ENCODE measurements at places on chromosomes 1 and 21.

DNA sequence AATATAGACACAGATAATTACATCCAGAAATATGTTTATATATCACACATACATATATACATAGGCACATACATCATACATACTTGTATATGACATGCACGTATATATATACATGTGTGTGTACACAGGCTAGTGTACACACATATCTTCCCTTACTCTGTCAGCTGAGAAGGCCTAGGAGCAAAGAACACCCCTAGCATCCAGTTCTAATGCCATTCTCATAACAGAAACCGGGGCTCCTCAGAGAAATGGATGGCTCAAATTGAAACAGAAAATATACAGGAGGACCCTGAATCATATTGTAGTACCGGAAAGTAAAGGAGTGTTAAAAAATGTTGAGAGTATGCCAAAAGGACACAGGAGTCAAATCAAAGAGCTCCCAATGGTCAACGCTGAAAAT lies 19.7 kb upstream of the HYI start:
- no peak for DNase-seq

GRCh38 chr1:22835636-22836319 lies 125.1 kb downstream of the EPHB2 start:
- DNase-seq, result no peak

GRCh38 chr1:1943834-1944570 lies 24.9 kb upstream of the TMEM52 start:
- DNase-seq, result no peak

DNA sequence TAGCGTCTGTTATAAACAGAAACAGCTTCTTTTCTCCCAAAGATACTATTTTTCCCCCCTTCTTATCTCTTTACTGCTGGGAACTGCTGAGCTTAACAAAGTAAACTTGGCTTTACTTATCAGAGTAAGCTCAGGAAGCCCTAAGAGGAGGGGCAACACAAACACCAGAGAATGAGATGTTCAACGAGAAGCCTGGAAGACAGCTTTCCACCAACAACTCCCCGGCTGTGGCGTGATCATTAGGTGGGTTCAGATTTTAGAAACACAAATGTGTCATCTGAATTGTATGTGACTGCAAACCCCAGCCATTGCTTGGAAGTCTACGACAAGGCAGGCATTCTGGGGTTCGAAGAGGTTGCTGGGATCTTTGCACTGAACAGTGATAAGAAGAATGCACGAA lies 181.2 kb upstream of the ESRRG start:
- no peak for DNase-seq

DNA sequence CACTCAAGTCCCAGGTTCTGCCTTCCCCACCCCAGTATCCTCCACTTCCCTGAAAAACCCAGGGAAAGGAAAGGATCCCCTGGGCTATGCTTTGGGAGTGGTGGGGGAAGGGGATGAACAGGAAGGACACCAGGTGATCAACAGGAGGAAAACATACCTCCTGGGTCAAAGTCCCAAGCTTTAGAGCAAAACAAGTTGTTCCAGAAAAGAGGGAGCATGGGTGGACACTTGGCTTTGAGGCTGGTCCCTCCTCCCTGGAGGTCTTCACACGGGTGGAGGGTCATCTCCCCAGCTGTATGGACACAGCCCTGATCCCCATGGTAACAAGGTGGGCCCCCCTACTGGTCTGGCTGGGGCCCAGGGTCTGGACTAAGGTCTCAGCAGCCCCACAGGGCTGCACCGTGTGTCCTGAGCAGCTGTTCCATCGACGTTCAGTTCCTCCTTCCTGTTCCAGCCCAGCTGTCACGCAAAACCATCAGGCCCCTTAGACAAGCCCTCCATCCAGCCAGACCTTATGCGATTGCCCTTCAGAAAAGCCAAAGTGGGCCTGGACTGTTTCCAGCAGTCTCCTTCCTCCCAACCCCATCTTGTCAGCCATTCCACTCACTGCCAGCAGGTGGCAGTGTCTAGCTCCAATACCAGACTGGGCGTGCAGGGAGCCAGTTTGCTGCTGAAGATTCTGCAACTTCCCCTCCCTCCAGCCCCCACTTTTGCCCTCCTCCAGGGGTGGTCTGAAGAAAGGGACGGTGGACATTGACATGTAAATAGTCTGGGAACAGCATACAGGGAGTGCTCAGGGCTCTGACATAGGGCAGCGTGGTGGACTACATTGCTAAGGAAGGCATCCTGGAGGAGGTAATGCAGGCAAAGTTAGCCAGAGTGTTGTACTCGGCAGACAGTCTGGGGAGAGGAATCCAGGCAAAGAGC lies 2.9 kb upstream of the PDZK1IP1 start:
- peak; percentile 56 for DNase-seq

DNA sequence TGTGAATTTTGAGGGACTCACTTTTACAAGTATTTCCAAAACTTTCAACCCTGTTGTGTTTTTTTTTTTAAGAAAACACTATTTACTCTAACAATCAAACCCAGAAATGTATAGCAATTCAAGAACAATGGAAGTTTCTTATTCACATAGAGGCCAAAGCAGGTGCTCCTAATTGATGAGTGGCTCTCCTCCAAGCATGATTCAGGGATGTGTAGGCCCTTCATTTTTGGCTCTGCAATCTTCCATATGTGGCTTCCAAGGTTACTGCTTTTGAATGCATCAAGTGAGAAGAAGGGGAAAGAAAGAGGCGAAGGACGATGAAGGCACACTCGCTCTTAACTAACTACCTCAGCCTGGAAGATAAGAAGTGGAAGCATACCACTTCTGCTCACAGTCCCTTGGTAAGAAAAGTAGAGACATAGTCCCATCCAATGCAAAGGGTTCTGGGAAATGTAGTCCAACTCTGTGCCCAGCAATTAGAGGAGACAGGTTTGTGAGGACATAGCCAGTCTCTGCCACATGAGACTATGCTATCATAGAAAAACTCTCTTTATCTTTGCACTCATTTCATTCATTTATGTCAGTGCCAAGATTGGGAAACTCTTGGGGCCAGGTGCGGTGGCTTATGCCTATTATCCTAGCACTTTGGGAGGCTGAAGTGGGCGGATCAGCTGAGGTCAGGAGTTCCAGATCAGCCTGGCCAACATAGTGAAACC lies 46.0 kb downstream of the OPTC start:
- DNase-seq, result no peak

DNA sequence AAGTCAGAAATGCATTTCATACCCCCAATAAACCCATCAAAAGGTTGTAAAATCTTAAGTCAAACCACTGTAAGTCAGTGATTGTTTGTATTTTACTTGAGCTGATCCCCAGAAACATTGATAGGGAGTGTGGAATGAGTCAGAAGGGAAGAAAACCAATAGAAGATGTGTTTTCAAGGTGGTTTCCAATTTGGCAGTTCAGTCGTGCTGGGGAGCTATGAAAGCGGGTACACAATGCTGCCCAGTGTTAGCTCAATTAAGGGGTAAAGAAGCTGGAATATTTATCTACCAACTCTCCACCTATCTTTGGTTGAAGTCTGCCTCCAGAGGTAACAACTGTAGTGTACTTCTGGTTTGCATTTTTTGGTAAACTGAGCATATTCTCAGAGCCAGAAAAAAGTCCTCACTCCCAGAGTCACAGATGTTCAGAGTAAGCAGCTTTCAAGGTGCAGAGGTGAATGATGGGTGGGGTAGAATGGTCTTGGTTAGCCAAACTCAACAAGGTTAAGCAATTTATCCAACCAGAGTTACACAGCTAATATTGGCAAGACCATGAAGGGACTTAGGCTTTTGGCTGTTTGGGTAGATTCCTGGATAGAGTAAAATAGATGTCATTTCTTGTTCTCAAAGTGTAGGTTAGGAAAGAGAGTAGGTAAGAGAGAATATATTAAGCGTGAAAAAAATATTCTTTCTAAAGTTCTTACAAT lies 202.9 kb upstream of the ADGRL2 start:
- no peak for DNase-seq

GRCh38 chr1:99544328-99544727 lies 101.6 kb upstream of the PALMD start:
- DNase-seq, result no peak

DNA sequence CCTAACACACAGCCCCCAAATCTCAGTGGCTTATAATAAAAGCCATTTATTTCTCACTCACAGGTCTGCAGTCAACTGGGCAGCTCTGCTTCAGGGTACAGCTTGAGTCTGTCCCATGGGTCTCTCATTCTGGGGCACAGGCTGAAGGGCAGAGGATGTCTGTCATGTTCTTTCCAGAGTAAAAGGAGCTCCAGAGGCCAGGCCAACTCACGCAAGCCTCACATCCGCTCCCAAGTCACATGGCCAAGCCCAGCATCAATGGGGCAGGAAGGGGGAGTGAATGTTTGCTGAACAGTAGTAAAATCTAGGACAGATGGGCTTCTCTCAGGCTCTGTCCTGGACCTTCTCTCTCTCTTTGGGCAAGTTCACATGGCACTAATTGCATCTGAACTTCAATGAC lies 7.1 kb upstream of the SSBP3 start:
- DNase-seq, result peak; percentile 83

GRCh38 chr21:33317145-33317544 lies 7.6 kb upstream of the IFNAR1 start:
- DNase-seq, result no peak

- no peak for DNase-seq
Measured at GRCh38 chr21:36428761-36429432, 43.7 kb downstream of the CHAF1B start.

- no peak for DNase-seq
Measured at GRCh38 chr1:186443638-186444037, 17.3 kb downstream of the PDC start.

- no peak for DNase-seq
Measured at GRCh38 chr1:91507328-91507727, 6.7 kb downstream of the CDC7 start.

DNA sequence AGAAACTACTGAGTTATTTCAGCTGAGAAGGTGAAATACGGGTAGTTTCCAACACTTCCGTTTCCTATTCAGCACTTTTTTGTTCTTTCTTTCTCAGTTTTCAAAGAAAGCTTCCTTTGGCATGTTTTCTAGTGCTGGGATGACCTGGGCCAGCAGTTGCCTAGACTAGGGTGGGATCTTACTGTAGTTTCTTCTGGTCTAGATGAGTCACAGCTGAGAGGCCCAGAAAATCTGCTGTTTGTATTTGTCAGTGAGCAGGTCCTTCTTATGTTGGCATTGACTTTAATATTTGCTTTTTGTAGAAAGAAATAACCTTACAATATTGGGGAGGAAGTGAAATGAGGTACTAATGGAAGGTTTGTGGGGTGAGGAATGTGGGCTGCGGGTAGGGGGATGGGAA lies 22.2 kb downstream of the C1orf21 start:
- DNase-seq, result no peak

DNA sequence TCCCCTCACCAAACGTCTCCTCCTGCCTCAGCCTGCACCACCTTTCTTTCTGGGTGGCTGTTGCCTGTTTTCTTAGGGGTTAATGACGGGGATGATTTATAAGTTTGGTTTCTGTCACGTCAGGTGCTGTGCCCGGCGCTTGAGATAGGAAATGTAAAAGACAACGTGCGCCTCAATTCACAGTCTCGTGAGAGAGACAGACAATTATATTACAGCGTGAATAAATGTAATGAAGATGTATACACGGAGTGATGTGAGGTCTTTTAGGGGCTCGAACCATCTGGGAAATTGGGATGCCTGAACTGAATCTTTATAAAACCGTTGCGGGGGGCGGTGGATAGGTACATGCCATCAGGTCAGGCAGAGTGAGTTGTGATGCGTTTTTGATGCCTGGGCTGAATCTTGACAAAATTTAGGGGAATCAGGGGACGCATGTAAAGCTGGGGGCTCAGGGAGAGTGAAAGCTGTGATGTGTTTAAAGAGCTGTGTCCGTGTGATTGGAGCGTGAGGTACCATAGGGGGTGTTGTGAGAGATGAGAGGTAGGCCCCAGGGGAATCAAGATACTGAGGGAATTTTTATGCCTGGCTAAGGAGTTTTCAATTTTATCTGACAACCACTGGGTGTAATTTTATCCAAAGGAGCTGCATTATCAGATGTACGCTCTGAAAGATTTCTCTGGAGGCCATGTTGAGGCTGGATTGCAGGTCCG lies 831 bp downstream of the TIPRL start:
- peak; percentile 9 for DNase-seq

DNA sequence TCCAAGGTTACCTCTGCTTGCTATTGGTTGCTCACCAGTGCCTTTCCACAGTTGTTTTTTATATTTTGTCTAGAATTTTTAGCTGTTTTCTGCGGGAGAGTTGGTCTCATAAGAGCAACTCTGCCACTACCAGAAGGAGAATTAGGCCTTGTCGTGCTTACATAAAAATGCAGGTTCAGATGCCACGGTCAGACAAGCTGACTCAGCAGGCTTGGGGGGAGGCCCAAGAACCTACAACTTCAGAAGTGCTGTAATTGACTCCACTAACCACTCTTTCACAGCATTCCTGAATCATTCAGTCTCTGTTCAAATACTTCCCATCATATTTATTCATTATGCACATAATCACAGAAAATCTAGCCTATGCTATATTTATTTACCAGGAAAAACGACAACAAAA lies 23.1 kb upstream of the YRDC start:
- no peak for DNase-seq

GRCh38 chr1:211928290-211928801 lies 97.8 kb upstream of the LPGAT1 start:
- DNase-seq, result no peak

GRCh38 chr1:159831412-159832141 lies 4.9 kb downstream of the SLAMF8 start:
- DNase-seq, result no peak

GRCh38 chr1:107158496-107158895 lies 17.7 kb downstream of the NTNG1 start:
- no peak for DNase-seq

DNA sequence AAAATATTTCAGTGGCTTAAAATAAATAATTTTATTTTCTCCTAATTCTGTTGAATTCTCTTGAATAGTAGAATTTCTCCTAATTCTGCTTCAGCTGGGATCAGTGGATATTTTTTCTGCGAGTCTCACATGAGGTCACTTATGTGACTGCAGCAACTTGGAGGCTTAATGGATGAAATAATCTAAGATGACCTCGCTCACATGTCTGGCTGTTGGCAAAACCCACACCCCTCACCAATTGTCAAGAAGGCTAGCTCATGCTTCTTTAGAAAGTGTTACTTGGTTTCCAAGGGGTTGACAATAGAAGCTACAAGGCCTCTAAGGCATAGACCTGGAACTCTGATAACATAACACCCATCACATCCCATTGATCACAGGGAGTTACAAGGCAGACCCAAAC lies 156.9 kb upstream of the DPYD start:
- no peak for DNase-seq
